ENCODE measurements at places on chromosomes 1 and 21.

GRCh38 chr1:6033986-6034749 is 11.5 kb upstream of the KCNAB2 start:
- DNase-seq = no peak

DNA sequence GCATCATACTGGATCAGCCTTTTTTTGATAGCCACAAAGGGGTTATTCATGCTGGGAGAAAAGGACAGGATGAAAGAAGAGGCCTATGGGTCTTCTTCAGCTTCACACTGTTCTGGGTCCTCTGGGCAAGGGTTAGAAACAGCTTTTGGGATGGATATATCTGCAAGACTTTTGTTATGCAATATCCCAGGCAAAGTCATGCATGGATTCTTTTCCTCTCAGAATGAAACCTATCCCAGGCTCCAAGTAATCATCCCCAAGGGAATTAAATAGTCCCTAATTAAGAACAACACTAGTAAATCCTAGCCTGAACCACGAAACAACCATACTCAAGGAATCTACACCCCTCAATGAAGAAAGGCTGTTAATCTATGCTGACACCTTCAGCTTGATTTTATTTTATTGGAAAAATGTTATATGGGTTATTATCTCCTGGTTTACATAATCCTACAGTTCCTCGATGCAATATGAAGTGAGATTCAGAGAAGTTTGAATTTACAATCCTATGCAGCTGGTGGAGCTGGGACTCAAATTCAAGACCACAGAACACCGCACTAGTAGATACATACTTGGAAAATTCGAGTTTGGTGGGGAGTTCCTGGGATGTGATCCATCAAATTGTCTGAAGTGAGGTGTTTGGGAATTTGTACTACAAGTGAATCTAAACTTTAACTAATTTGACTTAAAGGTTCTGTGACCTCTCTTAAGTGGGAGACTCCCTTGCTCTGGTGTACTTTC is 338.6 kb downstream of the TBX15 start:
- no peak for DNase-seq

DNA sequence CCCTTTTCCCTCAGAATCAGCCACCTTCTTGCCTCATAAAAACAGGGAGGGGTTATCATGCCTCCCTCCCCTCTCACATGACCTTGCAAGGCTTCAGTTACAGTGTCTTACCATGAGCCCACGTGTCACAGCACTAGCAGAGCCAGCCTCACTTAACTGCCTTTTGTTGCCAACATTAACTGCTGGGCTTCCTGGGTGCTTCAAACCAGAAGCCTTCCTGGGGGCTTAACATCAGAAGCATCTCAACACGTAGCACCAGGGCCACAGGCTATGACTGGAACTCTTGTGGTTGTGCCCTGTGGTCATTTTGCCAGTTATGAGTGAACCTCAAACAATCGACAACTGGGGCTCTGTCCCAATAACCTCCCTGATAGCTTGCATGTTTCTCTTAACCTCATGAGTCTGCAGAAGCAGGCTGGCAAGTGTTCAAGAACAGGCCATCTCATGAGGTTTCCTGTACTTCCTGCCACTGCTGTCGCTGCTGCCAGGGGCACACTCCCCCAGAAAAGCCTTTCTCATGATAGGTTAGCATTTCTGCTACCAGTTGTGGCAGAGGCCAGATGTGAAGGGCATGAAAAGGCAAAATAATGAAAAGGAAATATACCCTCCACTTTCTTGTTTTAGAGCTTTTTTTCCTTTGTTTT is 132.2 kb downstream of the GLUL start:
- DNase-seq = no peak

GRCh38 chr1:168468042-168468809 is 75.6 kb downstream of the XCL2 start:
- no peak for DNase-seq

GRCh38 chr1:3481836-3482375 is 27.4 kb downstream of the ARHGEF16 start:
- no peak for DNase-seq

DNA sequence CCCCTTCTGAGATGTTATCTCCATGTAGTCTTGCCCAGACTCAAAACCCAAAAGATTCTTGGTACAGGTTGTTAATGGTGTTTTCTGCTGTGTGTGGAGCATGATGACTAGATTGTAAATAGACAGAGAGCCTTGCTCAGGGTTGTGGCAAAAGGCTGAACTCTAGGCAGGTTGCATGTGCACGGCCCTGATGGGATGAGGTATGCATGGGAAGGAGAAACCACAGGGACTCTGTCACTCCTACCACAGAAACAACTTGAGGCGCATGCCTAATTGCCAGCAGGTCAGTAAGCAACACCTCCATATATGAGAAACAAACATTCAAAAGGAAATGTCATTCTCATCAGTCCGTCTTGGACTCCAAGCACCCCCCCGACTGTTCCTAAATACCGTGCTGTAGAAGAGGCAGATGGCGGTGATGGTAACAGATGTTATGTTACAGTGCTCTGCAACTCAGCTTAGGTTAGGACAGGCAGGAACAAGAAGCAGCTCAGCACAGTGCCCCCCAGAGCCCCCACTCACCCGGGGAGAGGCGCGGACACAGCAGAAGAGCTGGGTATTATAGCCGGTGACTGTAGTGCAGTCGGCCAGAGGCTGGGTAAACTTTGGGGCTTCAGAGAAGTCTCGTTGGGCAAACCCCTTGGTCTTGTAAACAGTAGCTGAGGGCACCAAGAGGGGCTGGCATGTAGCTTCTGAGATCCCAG is 10.9 kb downstream of the MYBPHL start:
- no peak for DNase-seq

- no peak for DNase-seq
Observed at GRCh38 chr21:36692114-36692834, 6.6 kb upstream of the SIM2 start.

DNA sequence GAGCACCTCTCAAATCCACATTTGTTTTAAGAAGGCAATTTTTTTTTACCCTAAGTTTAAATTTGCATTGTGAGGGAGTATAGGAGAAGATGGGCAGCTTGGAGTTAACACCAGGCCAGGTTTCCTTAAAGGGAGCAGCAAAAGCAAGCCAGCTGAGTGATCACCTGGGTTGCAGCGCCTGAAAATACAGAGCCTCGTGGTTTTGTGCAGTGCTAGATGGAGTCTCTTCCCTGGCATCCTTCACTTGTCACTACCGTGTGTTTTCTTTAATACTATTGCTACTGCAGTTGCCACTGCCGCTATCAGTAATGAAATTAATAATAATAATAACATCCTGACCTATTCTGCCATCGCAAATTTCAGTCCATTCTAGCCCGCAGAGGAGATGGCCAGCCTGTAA is 35.2 kb upstream of the VAV3 start:
- DNase-seq = no peak

DNA sequence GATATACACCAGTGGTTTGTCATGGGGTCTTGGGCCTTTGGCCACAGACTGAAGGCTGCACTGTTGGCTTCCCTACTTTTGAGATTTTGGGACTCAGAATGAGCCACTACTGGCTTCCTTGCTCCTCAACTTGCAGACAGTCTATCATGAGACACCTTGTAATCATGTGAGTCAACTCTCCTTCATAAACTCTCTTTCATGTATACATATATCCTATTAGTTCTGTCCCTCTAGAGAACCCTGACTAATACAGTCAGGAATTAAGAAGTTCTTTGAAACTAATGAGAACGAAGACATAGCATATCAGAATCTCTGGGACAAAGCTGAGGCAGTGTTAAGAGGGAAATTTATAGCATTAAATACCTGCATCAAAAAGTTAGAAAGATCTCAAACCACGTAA is 110.8 kb downstream of the SLC5A9 start:
- no peak for DNase-seq

GRCh38 chr21:36549470-36549869 is 69.5 kb upstream of the CLDN14 start:
- no peak for DNase-seq

DNA sequence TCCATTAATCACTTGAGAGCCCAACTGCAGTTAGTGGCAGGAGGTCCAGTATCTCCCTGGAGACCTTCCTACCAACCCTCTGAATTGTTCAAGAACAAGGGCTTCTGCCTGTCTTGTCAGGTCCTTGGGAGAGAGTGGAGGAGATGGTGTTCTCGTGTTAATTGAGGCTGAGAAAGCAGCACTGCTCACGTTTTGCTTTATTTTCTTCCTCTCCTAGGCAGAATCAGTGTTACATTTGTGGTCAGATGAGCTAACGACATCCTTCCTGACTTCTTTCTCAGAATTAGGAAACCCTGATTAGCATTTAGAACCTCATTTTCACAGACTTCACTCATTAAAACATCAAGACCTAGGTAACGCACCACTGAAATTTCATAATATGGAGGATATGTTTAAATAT is 26.4 kb upstream of the LRIG2 start:
- DNase-seq = no peak

- DNase-seq = no peak
Observed at GRCh38 chr1:234600418-234601281, 9.3 kb downstream of the IRF2BP2 start.

GRCh38 chr1:164868990-164869389 is 310.0 kb downstream of the PBX1 start:
- no peak for DNase-seq

DNA sequence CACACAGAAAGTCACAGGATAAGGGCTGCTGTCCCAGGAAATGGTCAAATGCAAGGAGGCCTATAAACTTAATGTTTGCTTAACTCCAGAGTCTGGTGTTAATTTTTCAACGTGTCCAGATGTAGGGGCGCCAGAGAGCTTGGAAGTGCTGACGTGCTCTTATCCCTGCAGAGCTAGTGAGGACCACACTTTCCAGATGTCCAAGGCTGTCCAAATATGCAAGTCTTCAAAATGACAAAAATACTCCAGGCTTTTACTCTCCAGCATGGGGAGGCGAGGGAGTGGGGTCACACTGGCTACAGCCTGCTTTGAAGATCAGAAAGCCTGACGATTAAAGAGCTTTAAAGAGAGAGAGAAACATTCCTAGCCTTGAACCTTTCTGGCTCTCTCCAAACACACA is 57.6 kb downstream of the ABCA4 start:
- no peak for DNase-seq

DNA sequence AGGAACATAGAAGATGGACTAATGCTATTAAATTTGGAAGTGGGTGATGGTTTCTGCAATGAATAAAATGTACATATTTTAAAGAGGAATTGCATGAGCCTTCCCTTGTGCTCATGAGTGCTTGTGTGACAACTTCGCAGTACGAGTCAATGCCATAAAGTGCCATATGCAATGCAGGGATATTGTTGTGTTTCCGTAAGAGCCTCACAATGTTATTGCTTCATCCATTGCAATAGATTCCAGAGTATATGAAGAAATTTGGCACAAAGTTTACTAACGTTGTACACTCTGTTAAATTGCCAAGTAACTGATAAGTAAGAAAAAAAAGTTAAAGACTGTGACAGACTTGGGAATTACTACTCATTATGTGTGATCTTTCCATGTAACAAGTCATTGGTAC is 22.3 kb downstream of the BTG3 start:
- no peak for DNase-seq

- no peak for DNase-seq
Observed at GRCh38 chr1:119225831-119226230, 85.4 kb upstream of the WARS2 start.

DNA sequence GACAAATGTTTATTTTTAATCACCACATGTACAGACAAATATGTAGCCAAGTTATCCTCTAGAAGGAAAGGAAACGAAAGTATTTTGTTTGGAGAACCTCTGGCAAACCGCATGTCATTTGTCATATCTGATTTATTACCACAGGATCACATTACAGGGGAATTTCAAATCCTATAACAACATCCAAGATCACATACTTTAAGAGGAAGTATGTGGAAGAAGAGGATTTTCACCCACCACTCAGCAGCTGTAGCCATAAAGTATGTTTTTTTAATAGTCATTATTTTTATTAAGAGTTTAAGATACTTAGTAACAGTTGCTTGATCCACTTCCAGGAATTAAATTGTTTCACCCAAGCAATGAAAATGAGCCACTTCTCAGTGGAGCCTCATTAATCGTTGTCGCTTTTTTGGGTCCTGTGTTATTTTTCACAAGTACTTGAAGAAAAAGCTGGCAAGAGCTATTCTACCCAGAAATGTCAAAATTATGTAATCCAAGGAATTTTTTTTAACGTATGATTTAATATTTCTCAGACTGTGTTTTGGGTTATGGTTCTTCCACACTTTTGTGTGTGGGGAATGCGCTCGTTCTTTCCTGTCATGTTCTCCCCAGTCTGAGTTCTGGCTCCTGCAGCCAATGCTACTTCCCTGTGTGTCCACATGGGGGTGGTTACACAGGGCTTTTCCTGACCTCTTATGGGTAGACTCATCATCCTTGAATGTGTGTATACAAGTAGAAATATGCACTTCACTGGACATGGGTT is 6.9 kb downstream of the SERTAD4 start:
- no peak for DNase-seq

DNA sequence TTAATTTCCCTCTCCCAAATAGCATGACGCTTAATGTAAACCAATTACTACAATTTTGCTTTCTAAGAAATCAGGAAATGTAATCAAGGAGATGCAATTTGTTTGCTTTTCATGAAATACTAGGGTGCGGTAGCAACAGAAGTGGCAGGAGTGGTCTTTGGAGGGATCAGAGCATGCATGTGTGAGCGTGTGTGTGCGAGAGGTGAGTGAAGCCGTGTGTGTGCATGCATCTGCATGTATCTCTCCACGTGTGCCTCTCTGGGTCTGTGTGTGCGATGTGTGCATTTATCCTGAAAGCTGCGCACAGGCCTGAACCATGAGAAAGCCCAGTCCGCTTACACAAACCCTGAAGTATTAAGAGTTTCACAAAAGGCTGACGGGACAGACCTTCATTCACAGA is 249.8 kb upstream of the C1orf174 start:
- DNase-seq = no peak

DNA sequence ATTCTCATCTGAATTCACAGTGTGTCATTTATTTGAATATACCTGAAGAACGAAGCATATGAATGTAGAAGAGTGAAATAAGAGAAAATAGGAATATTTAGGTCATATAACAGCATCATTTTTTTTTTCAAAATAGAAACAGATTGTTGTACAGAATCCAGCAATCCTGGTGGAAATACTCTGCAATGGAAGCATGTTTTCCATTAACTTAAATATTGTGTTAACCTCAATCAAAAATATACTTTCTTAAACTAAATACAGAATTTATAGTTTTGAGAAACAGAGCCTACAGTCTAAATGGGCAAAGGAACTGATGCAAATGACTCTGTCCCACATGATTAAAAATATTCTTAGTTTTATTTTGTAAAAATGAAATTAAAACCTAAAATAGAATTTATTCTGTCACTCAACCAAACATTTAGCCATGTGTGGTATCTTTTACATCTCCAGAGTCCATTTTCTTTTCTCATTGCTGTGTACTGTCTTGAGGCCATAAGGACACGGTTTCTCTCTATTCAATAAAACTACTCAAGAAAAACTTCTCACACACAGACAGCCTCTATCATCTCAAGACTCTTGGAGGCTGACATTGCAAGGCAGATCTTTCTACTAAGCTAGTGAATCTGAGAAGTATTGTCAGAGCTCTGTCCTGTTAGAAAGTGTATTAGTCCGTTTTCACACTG is 322.6 kb downstream of the LTN1 start:
- DNase-seq = no peak

GRCh38 chr21:42745511-42746239 is 92.3 kb downstream of the PDE9A start:
- no peak for DNase-seq

Data from memory B cell (primary cell).